CD4-positive, alpha-beta T cell treated with Interleukin-6 at 100 ng/mL for 8 hours (primary cell): ENCODE measurements at places on chromosomes 3 and 15.

GRCh38 chr3:16468002-16468335 lies 45.5 kb downstream of the RFTN1 start:
- no peak for DNase-seq

GRCh38 chr3:17431004-17431403 lies 311.4 kb downstream of the TBC1D5 start:
- no peak for DNase-seq

DNA sequence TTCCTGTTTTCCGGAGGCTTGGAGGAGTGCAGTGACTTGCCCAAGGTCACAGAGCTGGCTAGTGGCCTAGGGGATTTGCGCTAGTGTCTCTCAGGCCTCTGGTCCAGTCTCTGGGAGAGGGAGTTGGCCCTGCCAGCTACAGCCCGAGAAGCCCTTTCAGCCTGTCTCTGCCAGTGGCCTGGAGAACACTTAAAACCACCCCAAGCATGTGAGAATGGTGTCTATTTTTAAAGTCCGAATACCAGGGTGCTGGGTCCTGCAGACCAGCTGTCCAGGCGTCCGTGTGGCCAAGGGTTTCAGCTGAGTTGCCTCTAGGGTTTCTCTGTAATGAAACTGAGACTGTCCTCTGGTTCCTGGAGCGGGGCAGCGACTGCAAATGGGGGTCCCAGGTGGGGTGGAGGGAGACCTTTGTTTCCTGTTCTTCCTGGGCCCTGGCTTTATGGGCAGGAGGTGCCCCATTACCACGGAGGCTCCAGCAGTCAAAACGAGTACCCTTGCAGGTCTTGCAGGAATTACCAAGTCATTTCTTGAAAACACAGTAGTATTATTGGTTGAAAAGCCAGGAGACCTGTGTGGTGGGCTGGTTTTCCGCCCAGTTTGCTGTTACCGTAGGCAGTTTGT lies 2.2 kb downstream of the CAND2 start:
- DNase-seq: no peak

GRCh38 chr15:77733579-77734300 lies 101.0 kb upstream of the LINGO1 start:
- DNase-seq: no peak

- no peak for DNase-seq
Measured at GRCh38 chr3:7709376-7710082, 792.1 kb upstream of the LMCD1 start.

GRCh38 chr3:44326019-44326418 lies 12.5 kb upstream of the TCAIM start:
- no peak for DNase-seq

GRCh38 chr15:91369823-91370222 lies 269.8 kb downstream of the SV2B start:
- no peak for DNase-seq

DNA sequence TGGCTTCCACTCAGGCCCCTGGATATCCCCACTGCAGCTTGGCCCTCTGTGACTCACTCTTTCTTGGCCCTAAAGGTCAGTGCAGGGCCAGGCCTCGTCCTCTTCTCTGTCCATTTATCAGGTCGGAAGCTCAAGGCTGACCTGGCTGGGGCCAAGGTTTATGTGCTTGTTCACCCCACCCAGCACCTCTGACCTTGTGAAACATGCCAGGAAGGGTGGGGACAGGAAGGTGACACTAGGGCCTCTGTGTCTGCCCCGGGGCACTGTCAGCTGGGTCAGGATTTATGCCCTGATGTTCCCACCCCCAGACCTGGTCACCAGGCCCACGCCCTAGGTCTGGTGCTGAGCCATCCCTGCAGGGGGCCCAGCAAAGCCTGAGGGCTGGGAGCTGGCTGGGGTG lies 103.8 kb downstream of the FBLN2 start:
- no peak for DNase-seq

DNA sequence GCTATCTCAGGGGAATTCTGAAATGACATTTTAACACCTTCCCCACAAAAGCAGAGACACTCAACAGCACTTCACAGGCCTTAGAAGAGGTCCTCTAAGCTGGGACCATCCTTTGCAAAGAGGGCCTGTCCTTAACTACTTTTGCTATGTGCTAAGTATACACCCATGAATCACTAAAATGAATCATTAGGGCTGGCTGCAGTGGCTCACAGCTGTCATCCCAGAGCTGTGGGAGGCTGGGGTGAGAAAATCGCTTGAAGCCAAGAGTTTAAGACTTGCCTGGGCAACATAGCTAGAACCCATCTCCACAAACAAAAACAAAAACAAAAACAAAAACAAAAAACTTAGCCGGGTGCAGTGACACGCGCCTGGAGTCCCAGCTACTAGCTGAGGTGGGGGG lies 53.9 kb upstream of the MELTF start:
- DNase-seq: no peak

- no peak for DNase-seq
Measured at GRCh38 chr3:64104691-64105111, 81.4 kb upstream of the PSMD6 start.

- peak; percentile 38 for DNase-seq
Measured at GRCh38 chr3:172520301-172520831, 2.9 kb downstream of the TNFSF10 start.

- DNase-seq: no peak
Measured at GRCh38 chr3:94673876-94674275, 611.0 kb downstream of the NSUN3 start.

- DNase-seq: no peak
Measured at GRCh38 chr3:64673159-64673715, 14.6 kb downstream of the ADAMTS9 start.
